ENCODE measurements at places on chromosomes 11 and 22. TPM values are rescaled to one million over a fixed set of nuclear protein-coding genes. Genes with fewer than 3 reads are reported as not detected.

The F2 gene
- not detected for polyA plus RNA-seq

The GAL gene
- polyA plus RNA-seq: 0.50 TPM

The OR52A1 gene
- not detected for polyA plus RNA-seq

The PRG2 gene
- polyA plus RNA-seq: 0.15 TPM
